Stimulated activated CD8-positive, alpha-beta memory T cell treated with anti-CD3 and anti-CD28 coated beads, Interleukin-4, amount 100 ng/mL, for 1 hour (primary cell): ENCODE measurements at places on chromosomes 6 and 20.

DNA sequence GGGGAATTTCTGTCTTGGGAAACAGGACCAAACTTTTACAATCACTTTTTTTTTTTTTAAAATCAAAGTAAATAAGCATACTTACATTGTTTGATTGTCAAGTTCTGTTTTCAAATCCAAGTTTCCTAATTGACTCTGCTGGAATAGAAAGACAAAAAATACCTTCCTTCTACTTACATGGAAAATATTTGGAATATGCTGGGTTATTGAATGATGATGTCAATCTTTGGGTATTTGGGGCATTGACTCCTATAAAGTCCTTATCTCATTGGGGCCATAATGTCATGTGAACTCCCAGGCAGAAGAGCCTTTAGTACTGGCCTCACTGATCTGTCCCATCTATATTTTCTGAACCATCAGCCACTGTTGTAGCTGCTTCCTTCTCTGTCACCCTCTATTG is 122.6 kb upstream of the NOX3 start:
- DNase-seq: no peak

- no peak for DNase-seq
Observed at GRCh38 chr6:109296971-109297372, 85.3 kb downstream of the CD164 start.

- DNase-seq: no peak
Observed at GRCh38 chr6:10373642-10374359, 41.1 kb downstream of the TFAP2A start.

DNA sequence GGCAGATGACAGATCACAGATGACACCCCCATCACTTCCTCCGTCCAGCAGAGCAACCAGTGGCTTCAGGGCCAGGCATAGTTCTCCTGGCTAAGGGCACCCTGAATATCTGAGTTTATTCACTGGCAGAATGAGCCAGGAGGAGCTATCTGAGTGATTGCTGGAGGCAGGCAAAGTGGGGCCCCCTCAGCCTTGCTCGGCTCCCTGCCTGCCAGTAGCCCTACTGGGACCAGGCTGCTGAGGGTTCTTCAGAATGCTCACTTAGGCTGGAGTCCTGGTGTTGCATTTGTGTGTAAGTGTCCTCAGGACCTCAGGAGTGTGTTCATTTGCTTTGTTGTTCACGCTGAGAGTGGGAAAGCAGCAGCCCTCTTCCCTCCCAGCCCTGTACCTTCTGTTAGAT is 31.2 kb downstream of the CHMP4B start:
- DNase-seq: no peak

DNA sequence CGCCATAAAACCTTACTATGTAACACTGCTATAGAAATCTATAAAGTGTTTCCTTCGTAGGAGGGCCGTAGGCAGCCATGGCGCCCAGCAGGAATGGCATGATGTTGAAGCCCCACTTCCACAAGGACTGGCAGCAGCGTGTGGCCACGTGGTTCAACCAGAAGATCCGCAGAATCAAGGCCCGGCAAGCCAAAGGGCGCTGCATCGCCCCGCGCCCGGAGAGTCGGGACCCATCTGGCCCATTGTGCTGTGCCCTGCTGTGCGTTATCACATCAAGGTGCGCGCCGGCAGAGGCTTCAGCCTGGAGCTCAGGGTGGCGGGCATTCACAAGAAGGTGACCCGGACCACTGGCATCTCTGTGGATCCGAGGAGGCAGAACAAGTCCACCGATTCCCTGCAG is 62.4 kb downstream of the TRIM27 start:
- DNase-seq: no peak

DNA sequence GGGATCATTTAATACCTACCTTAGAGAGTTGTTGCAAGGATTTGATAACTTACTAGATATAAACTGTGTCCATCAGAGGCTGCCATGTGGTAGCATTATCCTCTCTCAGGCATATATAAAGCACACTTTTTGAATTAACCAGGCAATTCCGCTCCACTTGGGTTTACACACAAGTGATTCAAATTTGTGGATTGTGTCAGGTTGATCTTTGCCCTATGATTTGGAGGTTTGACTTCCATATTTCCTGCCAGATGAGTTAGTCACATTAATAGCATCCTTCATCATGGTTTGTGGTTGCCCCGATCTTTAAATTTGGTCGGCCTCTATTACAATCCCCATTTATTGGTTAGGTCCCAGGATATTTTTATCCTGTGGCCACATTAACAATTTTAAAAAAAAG is 44.8 kb upstream of the CTAGE9 start:
- no peak for DNase-seq

GRCh38 chr6:163695414-163695864 is 280.9 kb downstream of the QKI start:
- DNase-seq: no peak
